Endothelial cell of umbilical vein (primary cell): ENCODE measurements at places on chromosomes 3 and 15. TPM values are rescaled to one million over a fixed set of nuclear protein-coding genes. Genes with fewer than 3 reads are reported as not detected.

Gene TUSC7
- polyA plus RNA-seq: not detected in 2 replicates

Gene CHRNA5
- 5.1 and 6.4 TPM in 2 replicates for polyA plus RNA-seq

Gene DNAH1
- 6.0 and 7.4 TPM in 2 replicates for polyA plus RNA-seq

Gene AGBL1
- not detected in 2 replicates for polyA plus RNA-seq

Gene DHX30
- polyA plus RNA-seq: 79.0 and 80.1 TPM in 2 replicates

Gene GOLGA6L10
- polyA plus RNA-seq: 0.73 and 1.2 TPM in 2 replicates

Gene IL17RB
- polyA plus RNA-seq: 0.04 TPM in 1 of 2 replicates, not detected in the other

Gene PTX3
- polyA plus RNA-seq: 122 and 131 TPM in 2 replicates

Gene SLC30A4
- 2.4 and 2.7 TPM in 2 replicates for polyA plus RNA-seq

Gene KCNMB3
- polyA plus RNA-seq: 1.1 and 1.2 TPM in 2 replicates

Gene GPR156
- polyA plus RNA-seq: 0.14 and 0.18 TPM in 2 replicates

Gene BFSP2
- not detected in 2 replicates for polyA plus RNA-seq

Gene SLC2A2
- polyA plus RNA-seq: not detected in 2 replicates

Gene EPM2AIP1
- 4.5 and 5.4 TPM in 2 replicates for polyA plus RNA-seq

Gene TRH
- not detected in 2 replicates for polyA plus RNA-seq

Gene HIGD2B
- not detected in 2 replicates for polyA plus RNA-seq

Gene PHLDB2
- 22.4 and 25.1 TPM in 2 replicates for polyA plus RNA-seq

Gene CISH
- polyA plus RNA-seq: 4.1 and 5.8 TPM in 2 replicates
